ENCODE measurements at places on chromosomes 7 and 10.
A peak's percentile ranks its signal among the peaks of the same experiment; 100 is the strongest.

GRCh38 chr10:101444058-101444898, 90.3 kb downstream of the BTRC start:
- DNase-seq, result no peak

- DNase-seq, result no peak
Measured at GRCh38 chr10:11553773-11554381, 57.6 kb downstream of the USP6NL start.

- DNase-seq, result no peak
Measured at GRCh38 chr10:112753961-112754411, 196.1 kb upstream of the TCF7L2 start.

DNA sequence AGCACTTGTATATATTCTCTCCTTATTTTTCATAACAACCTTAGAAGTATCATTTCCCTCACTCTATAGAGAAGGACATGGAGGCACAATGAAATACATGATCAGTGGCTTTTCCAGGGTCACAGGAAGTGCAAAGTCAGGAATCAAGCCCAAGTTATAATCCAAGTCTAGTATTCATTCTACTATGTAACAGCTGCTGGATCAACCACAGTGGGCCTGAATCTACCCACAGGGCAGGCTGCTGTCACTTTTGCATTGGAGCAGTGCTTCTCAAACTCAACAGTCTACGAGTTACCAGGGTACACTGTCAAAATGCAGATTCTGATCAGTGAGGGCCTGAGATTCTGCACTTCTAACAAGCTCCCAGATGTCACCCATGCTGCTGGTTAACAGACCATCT, 18.3 kb downstream of the ZDHHC16 start:
- DNase-seq, result no peak

DNA sequence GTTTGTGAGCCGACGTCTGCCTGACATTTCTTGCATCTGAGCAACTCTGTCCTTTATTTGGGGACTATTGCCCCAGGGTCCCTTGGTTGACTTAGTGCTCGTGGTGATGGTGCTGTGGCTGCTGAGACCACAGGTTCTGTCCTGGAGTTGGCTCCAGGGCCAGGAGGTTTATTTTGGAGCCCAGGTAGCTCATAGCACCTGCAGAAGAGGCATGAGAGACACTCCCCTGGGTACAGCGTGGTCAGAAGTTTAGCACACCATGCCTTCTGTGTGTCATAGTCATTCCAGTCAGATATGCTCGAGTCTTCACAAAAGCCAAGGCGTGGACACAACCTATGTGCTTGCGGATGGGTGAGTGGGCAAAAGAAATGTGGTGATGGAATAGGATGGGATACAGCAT, 496.9 kb downstream of the TCERG1L start:
- no peak for DNase-seq

DNA sequence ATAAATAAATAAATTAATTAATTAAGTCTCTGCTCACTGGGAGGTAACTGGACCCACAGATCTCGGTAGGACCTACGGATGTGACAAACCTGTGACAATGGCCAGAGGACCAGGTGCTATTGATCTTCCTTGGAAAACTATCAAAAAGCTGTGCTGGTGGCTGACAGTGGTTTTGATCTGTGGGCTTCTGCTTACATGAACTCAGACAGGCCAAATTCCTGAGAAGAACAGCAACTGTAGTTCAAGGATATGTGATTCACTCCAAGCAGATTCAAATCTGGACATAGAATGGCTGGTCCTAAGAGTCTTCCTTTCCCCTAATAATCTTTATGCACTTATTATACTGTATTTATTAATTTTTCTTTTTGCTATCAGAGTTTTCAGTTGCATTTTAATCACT, 80.0 kb downstream of the ATXN7L1 start:
- DNase-seq, result no peak

- no peak for DNase-seq
Measured at GRCh38 chr10:17066000-17066399, 63.6 kb downstream of the CUBN start.

- DNase-seq, result no peak
Measured at GRCh38 chr10:124606822-124607221, 137.4 kb downstream of the FAM53B start.

- DNase-seq, result no peak
Measured at GRCh38 chr10:100873146-100873826, 39.5 kb upstream of the SLF2 start.

GRCh38 chr7:126659124-126659523, 593.6 kb downstream of the GRM8 start:
- DNase-seq, result no peak

DNA sequence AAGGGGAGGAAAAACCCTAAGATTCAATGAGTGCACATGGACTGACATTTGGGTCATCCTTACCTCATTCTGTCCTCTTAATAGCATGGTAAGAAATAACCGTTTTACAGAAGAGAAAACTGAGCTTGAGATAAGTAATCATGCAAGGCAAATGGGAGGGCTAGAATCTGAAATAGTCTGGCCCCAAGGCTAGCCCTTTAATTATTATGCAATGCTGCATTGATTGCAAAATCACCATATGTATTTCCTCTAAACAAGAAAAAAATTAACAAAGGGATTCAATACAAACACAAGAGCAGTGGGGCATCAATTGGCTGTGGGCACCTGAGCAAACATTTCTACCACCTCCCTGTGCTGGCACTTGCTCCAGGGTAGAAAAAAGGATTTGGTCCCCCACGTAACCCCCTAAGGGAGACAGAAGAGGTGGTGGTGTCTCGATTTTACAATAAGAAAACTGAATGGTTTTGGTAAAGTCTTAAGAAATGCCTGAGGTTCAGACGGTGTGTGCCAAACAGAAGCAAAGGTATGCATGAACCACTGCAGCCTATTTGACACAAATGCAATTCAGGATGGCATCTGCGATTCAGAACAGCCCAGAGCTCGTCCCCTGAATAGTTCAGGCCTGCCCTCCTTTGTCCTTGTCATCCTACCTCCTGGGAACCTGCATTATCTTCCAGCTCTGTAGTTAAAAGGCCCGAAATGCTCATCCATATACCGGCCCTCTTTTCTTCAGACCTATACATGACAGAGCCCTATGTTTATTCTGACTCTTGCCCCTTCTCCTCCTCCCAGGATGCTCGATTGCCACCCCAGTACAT, 23.6 kb downstream of the PIP4K2A start:
- DNase-seq, result no peak

- no peak for DNase-seq
Measured at GRCh38 chr10:83075815-83076355, 1063.4 kb upstream of the GHITM start.

DNA sequence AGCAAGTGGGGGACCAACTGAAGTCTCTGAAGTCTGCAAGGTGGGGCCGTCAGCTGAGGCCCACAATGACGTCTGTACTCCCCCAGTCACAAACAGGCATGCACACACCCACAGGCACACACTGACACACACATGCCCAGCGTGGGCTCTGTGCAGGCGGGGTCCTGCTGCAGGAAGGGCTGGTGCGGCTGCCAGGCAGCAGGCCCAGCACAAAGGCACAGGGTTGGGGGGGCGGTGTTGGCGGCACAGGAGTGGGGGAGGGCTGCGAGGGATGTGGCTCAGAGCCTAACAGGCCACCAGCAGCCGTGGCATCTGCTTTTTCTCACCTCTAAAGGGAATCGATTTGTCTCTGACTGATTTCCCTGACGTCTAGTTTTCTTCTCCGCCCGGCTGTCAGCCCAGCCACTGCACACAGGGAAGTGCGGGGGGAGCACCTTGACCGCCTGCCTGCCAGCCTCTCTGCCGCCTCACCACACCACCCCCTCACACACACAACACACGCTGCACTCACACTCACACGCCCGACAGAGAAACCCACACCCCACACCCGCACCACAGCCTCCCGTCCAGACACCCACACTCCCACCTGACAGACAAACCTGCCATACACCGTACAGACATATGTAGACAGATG, 43.5 kb upstream of the ZMIZ1 start:
- DNase-seq, result no peak

DNA sequence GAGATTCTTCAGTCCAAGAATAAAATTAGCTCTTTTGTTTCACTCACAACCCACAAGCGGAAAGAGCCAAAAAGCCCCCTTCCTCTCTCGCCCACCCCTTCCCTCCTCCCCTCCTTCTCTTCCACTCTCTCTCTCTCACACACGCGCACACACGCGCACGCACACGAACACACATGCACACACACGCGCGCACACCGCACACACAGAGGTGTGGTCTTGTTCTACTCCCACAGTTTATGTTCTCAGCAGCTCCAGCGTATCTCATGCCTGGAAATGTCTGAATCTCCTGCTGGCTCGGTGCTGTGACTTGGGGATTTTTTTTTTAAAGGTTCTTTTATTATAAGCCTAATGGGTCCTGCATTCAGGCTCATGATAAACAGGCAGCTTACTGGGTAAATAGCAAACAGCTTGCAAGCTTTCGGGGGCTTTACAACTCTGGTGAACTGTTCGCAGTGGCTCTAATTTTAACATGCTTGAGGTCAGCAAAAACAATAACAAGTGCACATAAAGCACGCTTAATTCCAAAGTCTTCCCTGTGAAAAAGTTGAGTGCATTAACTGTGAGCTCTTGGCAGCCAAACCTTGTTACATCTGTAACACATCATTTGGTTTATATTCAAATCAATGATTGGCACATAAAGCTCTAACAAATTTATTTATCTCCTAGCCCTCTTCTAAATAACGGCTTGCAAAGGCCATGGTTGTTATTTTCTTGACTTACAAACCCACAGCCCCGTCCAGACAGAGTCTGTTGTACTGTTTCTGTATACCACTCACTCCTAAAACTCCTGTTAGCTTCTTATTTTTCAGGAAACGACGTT, 424.1 kb upstream of the MGMT start:
- no peak for DNase-seq

GRCh38 chr7:68121655-68122054, 1125.0 kb downstream of the TYW1 start:
- no peak for DNase-seq

- no peak for DNase-seq
Measured at GRCh38 chr10:54559498-54559897, 241.5 kb downstream of the PCDH15 start.

GRCh38 chr10:59106441-59106840, 70.0 kb upstream of the PHYHIPL start:
- no peak for DNase-seq

GRCh38 chr10:97836446-97836845, 13.2 kb upstream of the GOLGA7B start:
- DNase-seq, result no peak

- DNase-seq, result peak; percentile 21
Measured at GRCh38 chr10:103416436-103417147, 20.2 kb downstream of the PDCD11 start.

DNA sequence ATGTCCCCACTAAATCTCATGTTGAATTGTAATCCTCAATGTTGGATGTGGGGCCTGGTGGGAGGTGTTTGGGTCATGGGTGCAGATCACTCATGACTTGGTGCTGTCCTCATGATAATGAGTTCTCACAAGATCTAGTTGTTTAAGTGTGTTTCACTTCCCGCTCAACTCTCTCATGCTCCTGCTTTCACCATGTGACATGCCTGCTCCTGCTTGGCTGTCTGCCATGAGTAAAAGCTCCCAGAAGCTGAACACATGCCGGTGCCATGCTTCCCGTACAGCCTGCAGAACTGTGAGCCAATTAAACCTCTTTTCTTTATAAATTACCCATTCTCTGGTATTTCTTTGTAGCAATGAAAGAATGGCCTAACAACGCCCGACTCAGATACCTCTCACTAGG, 6.2 kb upstream of the PSTK start:
- DNase-seq, result no peak

DNA sequence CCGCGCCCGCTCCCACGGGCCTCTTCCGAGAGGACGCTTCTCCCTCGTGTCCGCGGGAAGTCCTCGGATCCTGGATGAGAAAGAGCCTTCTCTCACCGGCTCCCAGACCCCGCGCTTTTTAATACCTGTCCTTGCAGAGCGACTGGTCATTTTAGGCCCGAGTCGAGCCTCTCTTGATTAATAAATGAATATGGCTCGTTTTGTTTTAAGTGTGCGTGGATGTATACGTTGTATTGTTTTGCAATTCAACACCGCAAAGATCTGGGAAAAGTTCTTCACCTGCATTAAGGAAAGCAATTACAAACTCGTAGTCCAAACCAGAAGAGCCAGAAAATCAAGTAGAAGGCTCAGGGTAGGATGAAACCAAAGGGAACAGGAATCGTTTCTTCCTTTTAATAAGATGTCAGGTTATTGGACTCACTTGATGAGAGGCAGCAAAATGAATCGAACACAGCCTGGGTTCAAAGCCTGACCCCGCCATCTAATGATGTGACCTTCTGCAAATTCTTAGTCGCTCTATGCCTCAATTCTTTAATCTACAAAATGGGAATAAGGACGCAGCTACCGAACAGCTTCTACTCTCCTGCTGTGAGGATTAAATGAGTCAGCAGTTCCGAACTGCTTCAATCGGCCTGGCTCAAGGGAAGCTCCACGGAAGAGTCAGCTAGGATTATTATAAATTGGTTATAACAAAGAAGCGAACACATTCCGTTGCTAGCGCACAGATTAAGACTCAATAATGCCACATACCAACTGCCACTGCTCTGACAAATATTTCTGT, 277.8 kb upstream of the NEBL start:
- no peak for DNase-seq

DNA sequence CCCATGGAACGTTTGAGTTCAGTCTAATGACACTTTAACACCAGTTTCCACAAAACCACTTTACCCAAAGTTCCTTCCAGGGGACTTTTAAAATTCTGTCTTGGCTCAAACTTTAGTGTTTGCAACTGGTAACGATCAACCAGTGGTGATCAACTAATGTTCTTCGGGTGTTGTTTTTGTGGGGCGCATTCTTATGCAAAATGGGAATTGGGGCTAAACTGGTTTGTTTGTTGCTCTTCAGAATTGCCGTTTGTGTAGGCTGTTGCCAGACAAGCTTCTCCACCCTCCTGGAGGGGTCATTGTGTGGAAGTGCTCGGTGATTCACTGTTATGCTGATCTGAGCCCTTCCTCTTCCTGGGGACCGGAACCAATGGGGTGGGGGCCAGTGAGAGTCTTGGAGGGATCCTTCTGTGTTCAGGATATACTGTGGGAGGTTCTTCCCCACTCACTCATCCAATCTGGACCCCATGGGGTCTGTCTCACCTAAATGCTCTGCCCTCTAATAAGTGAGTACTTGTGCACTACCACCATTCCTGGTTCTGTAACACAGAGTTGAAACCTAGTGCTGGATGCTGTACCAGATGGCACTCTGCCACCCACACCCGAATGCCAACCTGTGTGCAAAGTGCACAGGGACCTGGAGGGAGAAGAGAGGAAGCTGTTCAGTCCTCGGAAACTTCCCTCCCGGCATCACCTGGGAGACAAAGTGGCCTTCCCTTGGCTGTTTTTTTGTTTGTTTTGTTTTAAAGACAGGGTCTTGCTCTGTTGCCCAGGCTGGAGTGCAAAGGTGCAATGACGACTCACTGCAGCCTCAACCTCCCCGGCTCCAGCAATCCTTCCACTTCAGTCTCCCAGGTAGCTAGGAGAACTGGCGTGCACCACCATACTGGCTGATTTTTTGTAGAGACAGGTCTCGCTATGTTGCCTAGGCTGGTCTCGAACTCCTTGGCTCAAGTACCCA, 2.1 kb downstream of the NFE2L3 start:
- no peak for DNase-seq
